ENCODE measurements at places on chromosomes 12 and 14. TPM values are rescaled to one million over a fixed set of nuclear protein-coding genes. Genes with fewer than 3 reads are reported as not detected.

Gene GARIN6
- not detected for total RNA-seq

Gene EEA1
- total RNA-seq: 45.3 TPM

Gene OR6C65
- not detected for total RNA-seq

Gene LIN52
- 8.5 TPM for total RNA-seq

Gene PYGL
- total RNA-seq: 72.1 TPM

Gene OTX2
- not detected for total RNA-seq

Gene COPZ1
- total RNA-seq: 72.5 TPM

Gene OAS2
- total RNA-seq: 8.4 TPM

Gene CLEC2A
- total RNA-seq: not detected

Gene OAS3
- 10.0 TPM for total RNA-seq

Gene KRT6C
- not detected for total RNA-seq

Gene STYK1
- 0.85 TPM for total RNA-seq

Gene GALNT8
- 3.7 TPM for total RNA-seq

Gene GAS2L3
- 232 TPM for total RNA-seq

Gene RPL36AL
- 185 TPM for total RNA-seq

Gene PTPRR
- 0.31 TPM for total RNA-seq

Gene FBLN5
- 172 TPM for total RNA-seq

Gene TDRD9
- total RNA-seq: 8.2 TPM

Gene ASCL1
- not detected for total RNA-seq

Gene OR4Q2
- total RNA-seq: not detected

Gene WNT1
- total RNA-seq: not detected

Gene FGF23
- not detected for total RNA-seq

Gene SDR9C7
- total RNA-seq: 0.18 TPM

Gene KCNC2
- not detected for total RNA-seq

Gene ZC2HC1C
- 2.5 TPM for total RNA-seq

Gene ACIN1
- 166 TPM for total RNA-seq

Gene FOXA1
- 0.94 TPM for total RNA-seq

Gene IL31
- total RNA-seq: not detected

Gene TEDC1
- total RNA-seq: 14.1 TPM

Gene KRT7
- 4.0 TPM for total RNA-seq

Gene TAMALIN
- 124 TPM for total RNA-seq

Gene IFNG-AS1
- total RNA-seq: 0.27 TPM

Gene COQ10A
- total RNA-seq: 8.3 TPM

Gene EMC9
- 14.8 TPM for total RNA-seq

Gene LAG3
- 3.4 TPM for total RNA-seq

Gene SH2B3
- total RNA-seq: 27.5 TPM

Gene PLD4
- total RNA-seq: 7.0 TPM

Gene RITA1
- 7.8 TPM for total RNA-seq

Gene SLC17A8
- not detected for total RNA-seq

Gene CLEC12A
- 2.0 TPM for total RNA-seq

Gene KCNMB4
- 13.5 TPM for total RNA-seq

Gene E2F7
- 0.27 TPM for total RNA-seq

Gene CCDC197
- not detected for total RNA-seq

Gene KRT2
- total RNA-seq: not detected

Gene GLI1
- total RNA-seq: 47.7 TPM

Gene ANG
- total RNA-seq: 24.5 TPM

Gene LMO3
- 26.2 TPM for total RNA-seq

Gene PMEL
- total RNA-seq: 0.49 TPM

Measured in sciatic nerve (tissue), 2 donors.